SK-N-SH (cell line): ENCODE measurements at places on chromosomes 1 and 21.

GRCh38 chr1:54559111-54559548 lies 11.1 kb downstream of the ACOT11 start:
- DNase-seq = no peak
- H3K36me3 ChIP-seq = no peaks in the 10 kb centered on the region
- H3K4me3 ChIP-seq = no peak overlapping the region
- no peaks in the 10 kb centered on the region for H3K27me3 ChIP-seq
- peaks cover 21% of the 10 kb centered on the region; the same call in 1 of the 2 replicates for H3K4me1 ChIP-seq

DNA sequence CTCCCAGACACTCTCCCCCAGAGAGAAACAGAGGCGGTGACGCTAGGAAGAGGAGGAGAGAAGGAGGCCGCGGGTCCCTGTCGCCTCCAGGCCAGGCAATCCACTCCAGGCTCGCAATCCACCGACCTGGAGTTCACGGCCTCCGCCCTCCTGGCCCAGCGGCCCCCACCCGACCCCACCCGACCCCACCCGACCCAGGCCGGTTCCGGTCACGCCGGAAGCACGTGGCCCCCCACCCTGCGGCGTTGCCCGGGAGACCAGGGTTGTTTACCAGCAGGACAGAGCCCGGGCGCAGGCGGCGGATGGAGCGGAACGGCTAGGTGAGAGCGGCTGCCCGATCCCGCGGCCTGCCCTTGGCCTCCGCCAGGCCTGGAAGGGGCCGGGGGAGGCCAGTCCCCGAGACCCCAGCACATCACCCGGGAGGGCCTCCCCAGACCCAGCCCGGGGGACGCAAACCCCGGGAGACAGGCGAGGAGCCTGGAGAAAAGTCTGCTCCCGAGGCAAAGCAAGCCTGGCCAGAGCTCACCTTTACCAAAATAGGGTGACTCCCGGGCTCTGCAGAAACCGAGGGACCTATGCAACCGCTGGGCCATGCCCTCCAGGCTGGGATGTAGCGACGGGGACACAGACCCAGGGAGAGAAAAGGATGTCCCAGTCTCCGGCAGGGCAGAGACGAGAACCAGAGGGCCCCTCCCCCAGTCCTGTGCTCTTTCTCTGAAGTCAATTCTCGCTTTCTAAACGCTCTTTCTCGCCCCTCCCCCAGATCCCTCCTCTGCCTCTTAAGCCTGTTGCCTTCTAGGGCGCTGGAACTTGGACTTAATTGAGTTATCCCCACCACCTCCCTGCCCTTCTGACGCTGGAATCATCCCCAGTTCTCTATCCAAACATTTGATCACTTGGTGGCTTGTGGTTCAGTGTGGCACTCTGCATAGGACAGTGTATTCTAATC lies at the start of the genes PLA2G2C and UBXN10:
PLA2G2C (minus strand) TSS at position 685 of the 949 bp plus-strand sequence. CDS start 9,155 bp downstream, outside the sequence.
UBXN10 (plus strand) TSS at position 263 of the 949 bp plus-strand sequence. CDS start 4,466 bp downstream, outside the sequence.
- no peaks in the 10 kb centered on the region for H3K4me1 ChIP-seq
- no peak within 1 kb of the TSS for H3K27ac ChIP-seq
- H3K4me3 ChIP-seq = no peak within 1 kb of the TSS
- no peaks in the 10 kb centered on the region; the same call in 1 of the 2 replicates for H3K27me3 ChIP-seq
- no peaks in the 10 kb centered on the region for H3K36me3 ChIP-seq
- peak; percentile 61 for DNase-seq

DNA sequence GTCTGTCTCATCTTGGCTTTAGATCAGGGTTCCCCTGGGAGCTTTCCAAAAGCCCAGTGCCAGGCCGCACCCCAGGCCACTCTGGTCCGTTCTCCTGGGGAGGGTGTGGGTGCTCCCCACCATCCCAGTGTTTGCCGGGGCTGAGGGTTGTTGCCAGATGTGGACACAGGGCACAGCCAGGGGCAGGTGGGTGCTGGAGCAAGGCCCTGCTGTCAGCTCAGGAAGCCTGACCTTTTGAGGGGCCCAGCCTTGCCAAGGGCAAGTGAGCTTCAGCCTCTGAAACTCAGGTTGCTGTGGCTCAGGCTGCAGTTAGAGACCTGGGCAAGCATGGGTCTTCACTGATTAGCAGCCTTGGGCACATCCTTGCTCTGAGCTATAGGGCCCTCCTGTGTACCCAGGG lies 22.8 kb upstream of the ZBTB21 start:
- H3K36me3 ChIP-seq = no peaks in the 10 kb centered on the region
- peaks cover 5% of the 10 kb centered on the region for H3K27me3 ChIP-seq
- no peak overlapping the region for H3K4me3 ChIP-seq
- no peak overlapping the region for H3K27ac ChIP-seq

DNA sequence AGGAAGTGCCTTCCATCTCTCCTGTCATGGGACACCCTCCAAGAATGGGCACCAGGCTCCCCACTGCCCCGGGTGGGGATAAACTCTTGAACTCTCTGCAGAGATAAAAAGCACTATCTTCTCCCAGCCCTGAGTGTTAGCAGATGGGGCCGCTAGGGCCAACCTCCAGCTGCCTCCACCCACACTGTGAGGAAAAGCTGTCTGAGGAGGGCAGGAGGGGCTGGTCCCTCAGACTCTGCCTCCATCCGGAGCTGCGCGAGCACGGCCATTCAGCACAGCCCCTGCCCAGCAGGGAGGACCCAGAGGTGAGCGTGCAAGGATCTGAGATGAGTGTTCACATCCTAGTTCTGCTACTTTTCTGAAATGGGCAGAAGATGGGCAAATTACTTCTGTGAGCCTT lies 51.8 kb upstream of the TRABD2B start:
- no peak for DNase-seq
- H3K4me3 ChIP-seq = no peak overlapping the region
- no peaks in the 10 kb centered on the region for H3K27me3 ChIP-seq
- H3K4me1 ChIP-seq = peaks cover 31% of the 10 kb centered on the region; the same call in 1 of the 2 replicates
- no peaks in the 10 kb centered on the region for H3K36me3 ChIP-seq

DNA sequence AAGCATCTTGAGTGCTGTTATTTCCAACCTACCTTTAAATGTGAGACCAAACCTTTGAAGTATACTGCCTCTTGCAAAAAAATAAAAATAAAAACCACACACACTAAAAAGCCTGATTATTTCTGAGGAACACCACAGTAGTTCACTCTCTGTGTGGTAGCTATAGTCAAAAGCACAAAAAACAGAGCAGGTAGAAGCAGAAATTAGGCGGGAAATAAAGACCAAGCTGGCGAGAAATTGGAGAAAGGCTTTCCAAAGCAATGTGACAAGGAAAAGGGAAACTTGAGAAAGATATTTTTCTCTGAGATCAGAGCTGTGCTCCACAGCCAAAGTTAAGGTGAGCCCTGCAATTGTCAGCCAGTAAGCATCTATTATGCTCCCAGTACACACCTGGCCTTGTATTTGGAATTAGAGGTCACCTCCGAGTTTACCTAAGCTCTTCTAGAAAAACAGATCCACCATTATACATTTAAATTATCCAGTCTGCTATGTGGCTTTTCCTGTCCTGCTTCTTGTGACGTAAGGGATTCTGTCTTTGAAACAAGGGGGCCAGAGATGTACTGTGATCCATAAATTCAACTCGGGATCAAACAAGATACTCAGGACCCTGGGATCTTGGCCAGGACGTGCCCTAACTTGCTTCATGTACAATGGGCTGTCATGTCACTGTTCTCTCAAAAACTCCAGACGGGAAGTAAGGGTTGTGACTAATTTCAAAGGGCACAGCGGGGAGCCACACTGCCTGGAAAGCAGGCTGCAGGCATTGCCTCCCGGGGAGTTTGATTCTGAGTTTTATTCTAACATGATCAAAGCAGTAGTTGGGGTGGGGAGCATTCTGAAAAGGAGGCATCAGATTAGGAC lies 39.8 kb upstream of the RAB4A start:
- H3K27me3 ChIP-seq = peaks cover 6% of the 10 kb centered on the region; the same call in 1 of the 2 replicates
- H3K4me3 ChIP-seq = no peak overlapping the region
- no peaks in the 10 kb centered on the region; the same call in none of the 2 replicates for H3K4me1 ChIP-seq
